ENCODE measurements at places on chromosomes 1 and 21. TPM values are rescaled to one million over a fixed set of nuclear protein-coding genes. Genes with fewer than 3 reads are reported as not detected.

The OLFML2B gene
- 2.1 TPM for total RNA-seq

The CACNA1S gene
- not detected for total RNA-seq

The CRYBG2 gene
- not detected for total RNA-seq

The C1QA gene
- not detected for total RNA-seq

The SLC22A15 gene
- 1.5 TPM for total RNA-seq

The TAL1 gene
- 0.16 TPM for total RNA-seq

The SPOCD1 gene
- total RNA-seq, result 23.2 TPM

The OR2L13 gene
- total RNA-seq, result not detected

The C1orf53 gene
- 40.5 TPM for total RNA-seq

The GFI1 gene
- not detected for total RNA-seq

The C8A gene
- not detected for total RNA-seq

The AKT3 gene
- total RNA-seq, result 19.0 TPM

The TIE1 gene
- total RNA-seq, result 3.8 TPM

The DIPK1A gene
- 10.3 TPM for total RNA-seq

The SLC16A4 gene
- 10.4 TPM for total RNA-seq

The ADORA1 gene
- total RNA-seq, result not detected

The RUNX1 gene
- 13.0 TPM for total RNA-seq

The GJA4 gene
- 4.9 TPM for total RNA-seq

The EPHA2 gene
- 16.4 TPM for total RNA-seq

The DNAI4 gene
- 1.5 TPM for total RNA-seq

The TNFRSF18 gene
- total RNA-seq, result not detected

The ATP1A2 gene
- not detected for total RNA-seq

The LIN28A gene
- total RNA-seq, result not detected

The SERPINC1 gene
- total RNA-seq, result not detected

The HMGN2 gene
- total RNA-seq, result 249 TPM

The ERG gene
- 1.1 TPM for total RNA-seq

The PROK1 gene
- not detected for total RNA-seq

The DYNLT5 gene
- total RNA-seq, result not detected

The EDARADD gene
- not detected for total RNA-seq

The MCOLN3 gene
- total RNA-seq, result not detected

The RPTN gene
- not detected for total RNA-seq

The PTGFR gene
- total RNA-seq, result 0.32 TPM

The ETV3L gene
- not detected for total RNA-seq

The IL12RB2 gene
- total RNA-seq, result not detected

The RNF186 gene
- total RNA-seq, result not detected

The PADI3 gene
- not detected for total RNA-seq

The LENEP gene
- total RNA-seq, result not detected

The SPRR1A gene
- total RNA-seq, result not detected
